Activated CD4-positive, alpha-beta T cell treated with anti-CD3 and anti-CD28 coated beads for 36 hours (primary cell): ENCODE measurements at places on chromosomes 5 and 9. TPM values are rescaled to one million over a fixed set of nuclear protein-coding genes. Genes with fewer than 3 reads are reported as not detected.

PCDHGA5 gene
- total RNA-seq = 0.07 TPM

INSL6 gene
- not detected for total RNA-seq

GRCh38 chr9:114098936-114099668 lies at the start of gene KIF12:
TSS of gene KIF12 (minus strand) at chr9:114099292. CDS start at chr9:114099276, 16 bp downstream.
- no peaks in the 10 kb centered on the region for H3K4me1 ChIP-seq
- H3K4me3 ChIP-seq = no peak within 1 kb of the TSS
- no peak within 1 kb of the TSS for H3K27ac ChIP-seq
- peaks cover 37% of the 10 kb centered on the region for H3K27me3 ChIP-seq
- peaks cover 3% of the 10 kb centered on the region for H3K36me3 ChIP-seq
- no peak for DNase-seq

- no peaks in the 10 kb centered on the region for H3K36me3 ChIP-seq
- no peaks in the 10 kb centered on the region for H3K4me1 ChIP-seq
- H3K27me3 ChIP-seq = peaks cover 4% of the 10 kb centered on the region
- no peak for DNase-seq
Measured at GRCh38 chr9:27414220-27414761, 109.8 kb upstream of the IFNK start.

DNA sequence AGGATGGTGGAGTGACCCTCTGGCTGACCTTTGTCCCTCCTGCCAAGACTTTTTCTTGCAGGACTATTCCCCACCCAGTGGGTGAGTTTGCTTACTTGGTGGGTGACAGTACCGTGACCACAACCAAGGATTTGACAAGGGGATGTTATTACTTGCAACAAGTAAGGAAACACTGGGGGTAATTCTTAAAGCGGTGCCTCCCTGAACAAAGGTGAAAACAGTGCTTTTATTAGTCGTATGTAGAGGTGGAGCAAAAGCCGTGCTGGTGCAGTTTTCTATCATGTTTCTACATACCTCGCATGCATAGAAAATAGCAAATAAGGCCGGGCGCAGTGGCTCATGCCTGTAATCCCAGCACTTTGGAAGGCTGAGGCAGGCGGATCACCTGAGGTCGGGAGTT lies 41.0 kb upstream of the KDM4C start:
- peak overlapping the region; percentile 86 for H3K27ac ChIP-seq
- peak overlapping the region; percentile 76 for H3K4me3 ChIP-seq
- no peaks in the 10 kb centered on the region for H3K27me3 ChIP-seq
- H3K36me3 ChIP-seq = no peaks in the 10 kb centered on the region
